PC-9 (cell line): ENCODE measurements at places on chromosomes 12 and 14.

GRCh38 chr12:1339618-1340319 lies 254.6 kb downstream of the FBXL14 start:
- DNase-seq: no peak

GRCh38 chr12:108935159-108935763 lies 55.4 kb downstream of the DAO start:
- no peak for DNase-seq

DNA sequence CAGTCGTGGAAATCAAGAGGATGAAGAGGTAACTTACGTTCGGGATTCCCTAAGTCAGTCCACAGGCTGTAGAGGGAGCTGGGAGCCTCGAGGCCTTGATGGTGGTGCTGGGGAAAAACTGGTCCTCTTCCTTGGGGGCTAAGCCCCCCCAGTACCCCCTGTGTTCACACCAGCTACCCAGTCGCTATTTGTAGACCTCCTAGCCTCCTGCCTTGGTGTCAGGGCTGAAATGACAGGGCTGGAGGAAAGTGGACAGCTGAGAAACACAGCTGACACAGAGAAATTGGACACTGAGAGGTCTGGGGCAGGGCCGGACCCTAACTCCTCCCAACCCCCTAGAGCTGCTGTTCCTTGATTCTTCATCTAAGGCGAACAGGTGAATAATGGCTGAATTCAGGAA lies at the start of gene STAC3:
TSS of gene STAC3 (minus strand) at position 232 of the 400 bp plus-strand sequence. CDS start 1,551 bp downstream, outside the sequence.
- DNase-seq: no peak

DNA sequence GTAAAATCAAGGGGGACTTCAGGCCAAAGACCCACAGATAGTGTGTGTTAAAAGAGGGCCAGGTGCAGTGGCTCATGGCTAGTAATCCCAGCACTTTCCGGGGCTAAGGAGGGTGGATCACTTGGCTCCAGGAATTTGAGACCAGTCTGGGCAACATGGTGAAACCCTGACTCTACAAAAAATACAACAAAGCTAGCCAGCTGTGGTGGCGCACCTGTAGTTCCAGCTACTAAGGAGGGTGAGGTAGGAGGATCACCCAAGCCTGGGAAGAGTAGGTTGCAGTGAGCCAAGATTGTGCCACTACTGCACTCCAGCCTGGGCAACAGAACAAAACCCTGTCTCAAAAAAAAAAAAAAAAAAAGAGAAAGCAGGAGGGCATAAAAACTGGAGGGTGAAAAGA lies 8.5 kb downstream of the VCPKMT start:
- DNase-seq: no peak

DNA sequence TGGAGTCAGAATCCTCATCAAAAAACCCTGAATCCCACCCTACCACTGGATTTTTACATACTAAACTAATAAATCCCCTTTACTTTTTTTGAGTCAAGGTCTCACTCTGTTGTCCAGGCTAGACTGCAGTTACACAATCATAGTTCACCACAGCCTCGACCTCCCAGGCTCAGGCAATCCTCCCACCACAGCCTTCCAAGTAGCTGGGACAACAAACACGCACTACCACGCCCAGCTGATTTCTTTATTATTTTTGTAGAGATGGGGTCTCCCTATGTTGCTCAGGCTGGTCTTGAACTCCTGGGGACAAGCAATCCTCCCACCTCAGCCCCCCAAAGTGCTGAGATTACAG lies 24.3 kb downstream of the SPTSSA start:
- no peak for DNase-seq

- DNase-seq: no peak
Measured at GRCh38 chr12:16307856-16308475, 30.5 kb upstream of the SLC15A5 start.

- no peak for DNase-seq
Measured at GRCh38 chr12:112296183-112296582, 86.0 kb downstream of the HECTD4 start.

DNA sequence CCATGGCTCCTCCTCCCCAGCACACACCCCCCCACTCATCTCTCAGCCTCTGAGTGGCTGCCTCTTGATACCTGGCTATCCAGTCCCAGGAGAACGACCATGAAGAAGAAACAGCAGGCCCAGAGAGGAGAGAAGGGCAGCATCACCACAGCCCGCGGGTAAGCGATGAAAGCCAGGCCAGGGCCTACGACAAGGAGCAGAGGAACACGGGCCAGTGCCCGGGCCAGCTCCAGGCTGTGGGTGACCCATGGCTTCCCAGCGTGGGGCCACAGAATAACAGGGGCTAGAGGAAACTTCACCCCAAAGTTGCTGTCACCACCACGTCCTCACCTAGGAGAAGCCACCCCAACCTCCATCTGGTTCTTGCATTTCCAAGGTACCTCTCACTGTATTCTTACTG lies 10.4 kb upstream of the SLC6A12 start:
- DNase-seq: no peak

- no peak for DNase-seq
Measured at GRCh38 chr12:11785712-11786111, 136.2 kb downstream of the ETV6 start.

GRCh38 chr12:1873531-1874510 lies 44.6 kb downstream of the CACNA2D4 start:
- no peak for DNase-seq

DNA sequence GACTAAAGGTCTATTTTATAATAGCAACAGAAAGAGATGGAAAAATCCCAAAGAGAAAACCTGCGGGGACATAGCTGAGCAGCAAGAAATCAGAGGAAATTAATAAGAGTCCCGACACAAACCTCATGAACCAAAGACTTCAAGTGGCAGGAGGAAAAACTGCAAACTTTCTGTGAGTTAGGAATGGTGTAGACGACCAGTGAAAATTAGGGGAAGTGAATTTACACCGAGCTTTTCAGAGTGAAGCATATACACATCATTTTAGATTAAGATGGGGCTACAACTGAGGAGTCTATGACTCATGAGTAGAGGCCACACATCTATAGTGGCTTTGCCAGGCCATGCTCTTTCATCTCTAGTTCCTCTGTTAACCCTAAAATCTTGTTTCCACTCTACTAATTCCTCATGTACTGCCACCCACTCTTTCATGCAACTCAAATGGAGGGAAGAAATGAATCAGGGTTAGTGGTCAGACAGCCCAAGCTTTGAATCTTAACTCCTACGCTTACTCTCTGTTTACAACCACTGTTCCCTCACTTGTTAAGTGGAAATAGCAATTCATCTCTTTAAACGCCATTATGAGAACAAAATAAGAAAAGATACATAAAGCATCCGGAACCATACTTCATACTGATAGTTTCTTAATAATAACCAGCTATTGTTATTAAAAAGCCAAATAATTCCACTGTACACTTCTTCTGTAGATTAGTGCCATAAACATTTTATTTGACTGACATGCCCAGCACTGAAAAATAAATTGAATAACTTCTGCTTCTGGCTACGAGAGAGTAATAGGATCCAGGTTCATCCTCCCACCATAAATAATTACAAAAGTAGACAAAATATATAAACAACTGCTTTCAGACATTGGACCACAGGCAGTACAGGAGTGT lies 219.3 kb downstream of the RMST start:
- DNase-seq: no peak

DNA sequence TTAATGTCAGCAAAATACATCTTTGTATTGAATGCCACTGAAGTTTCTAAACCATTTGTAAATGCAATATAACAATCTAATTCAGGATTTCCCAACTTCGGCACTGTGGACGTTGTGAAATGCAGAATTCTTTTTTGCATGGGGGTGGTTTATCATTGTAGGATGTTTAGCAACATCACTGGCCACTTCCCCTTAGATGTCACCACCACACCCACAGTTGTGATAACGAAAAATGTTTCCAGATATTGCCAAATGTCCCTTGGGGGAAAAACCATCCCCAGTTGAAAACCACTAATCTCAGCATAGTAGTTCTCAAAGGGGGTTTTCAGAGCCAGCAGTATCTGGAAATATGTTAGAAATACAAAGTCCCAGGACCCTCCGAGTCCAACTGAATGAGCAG lies 203.3 kb downstream of the NAV3 start:
- no peak for DNase-seq

GRCh38 chr12:19440019-19440858 lies 947 bp downstream of the AEBP2 start:
- DNase-seq: no peak

- no peak for DNase-seq
Measured at GRCh38 chr12:29901585-29901984, 117.8 kb upstream of the TMTC1 start.

DNA sequence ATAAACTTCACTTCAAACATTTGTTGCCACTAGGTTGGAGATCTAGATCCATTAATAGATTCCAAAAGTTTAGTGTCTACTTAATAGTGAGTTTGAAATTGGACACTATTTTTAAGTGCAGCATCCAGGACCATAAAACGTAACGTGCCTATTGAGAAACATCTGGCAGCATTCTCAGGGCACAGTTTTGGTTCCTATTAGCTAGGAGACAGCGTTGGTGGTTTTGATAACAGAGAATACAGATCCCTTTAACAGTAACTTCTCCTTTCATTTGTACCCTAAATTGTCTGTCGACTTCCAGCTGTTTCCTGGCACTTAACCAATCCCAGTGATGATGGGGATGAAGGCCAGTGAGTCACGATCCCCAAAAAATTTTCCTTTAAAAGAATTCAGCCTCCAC lies 25.8 kb downstream of the KCNK10 start:
- DNase-seq: no peak

DNA sequence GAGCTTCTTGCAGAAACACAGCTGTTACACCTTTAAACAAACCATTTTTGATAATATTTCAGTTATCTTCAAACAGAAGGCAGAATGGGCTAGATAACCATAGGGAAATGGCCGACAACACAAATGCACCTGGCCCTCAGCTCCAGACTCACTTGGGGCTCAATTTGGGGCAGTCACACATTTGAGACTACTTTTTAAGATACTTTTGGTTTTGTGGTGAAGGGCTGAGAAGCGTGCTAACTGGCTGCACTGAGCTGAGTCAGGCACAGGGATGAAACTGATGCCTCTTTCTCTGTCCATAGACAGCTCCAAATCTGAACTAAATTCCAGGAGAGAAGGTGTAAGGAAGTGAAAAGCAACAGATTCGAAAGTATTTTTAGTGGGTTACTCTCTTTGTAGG lies 18.5 kb upstream of the GRIP1 start:
- DNase-seq: no peak

DNA sequence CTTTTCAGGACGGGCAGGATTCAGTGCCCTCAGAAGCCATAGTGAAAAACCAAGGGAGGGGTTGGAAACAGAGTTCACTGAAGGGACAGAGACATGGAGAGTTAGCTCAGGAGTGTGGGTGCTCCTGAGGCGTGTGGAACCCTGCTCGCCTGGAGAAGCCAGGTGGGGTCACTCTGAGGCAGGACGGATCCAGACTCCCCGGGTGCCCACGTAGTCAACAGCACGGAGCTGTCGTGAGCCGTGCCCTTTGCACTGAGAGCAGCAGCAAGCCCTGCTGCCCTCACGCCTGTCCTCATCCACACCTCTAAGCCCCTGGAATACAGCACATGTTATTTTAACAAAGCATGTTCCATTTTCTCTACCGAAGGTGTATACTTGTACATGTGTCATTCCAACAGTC lies 114.7 kb downstream of the FBXL14 start:
- DNase-seq: no peak

DNA sequence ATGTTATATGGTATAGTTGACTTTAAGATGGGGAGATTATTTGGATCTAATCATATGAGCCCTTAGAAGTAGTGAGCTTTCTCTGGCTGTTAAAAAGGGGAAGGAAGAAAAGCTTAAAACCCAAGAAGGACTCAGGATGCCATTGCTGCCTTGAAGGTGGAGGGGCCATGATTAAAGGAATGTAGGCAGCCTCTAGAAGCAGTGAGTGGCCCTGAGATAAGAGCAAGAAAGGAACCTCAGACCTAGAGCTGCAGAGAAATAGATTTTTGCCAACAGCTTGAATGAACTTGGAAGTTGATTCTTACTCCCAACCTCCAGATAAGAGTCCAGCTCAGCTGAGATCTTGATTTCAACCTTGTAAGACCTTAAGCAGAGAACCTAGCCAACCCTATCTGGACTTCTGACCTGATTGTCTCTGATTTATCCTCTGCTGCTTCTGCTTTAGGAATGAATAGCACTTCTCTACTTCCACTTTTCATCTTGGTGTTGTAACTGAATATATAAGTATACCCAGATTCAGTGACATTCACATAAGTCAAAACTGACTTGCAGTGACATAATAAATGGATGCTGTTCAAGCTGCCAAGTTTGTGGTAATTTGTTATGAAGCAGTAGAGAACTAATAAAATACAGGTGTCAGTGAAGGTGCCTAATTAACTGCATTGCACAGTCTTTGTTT lies 33.5 kb downstream of the RAD51B start:
- DNase-seq: no peak

GRCh38 chr14:105419195-105420091 lies at the start of gene MTA1:
Gene MTA1 (plus strand): TSS chr14:105419827. CDS start chr14:105420036, 209 bp downstream.
- DNase-seq: no peak

GRCh38 chr12:25718081-25718731 lies 165.1 kb upstream of the LMNTD1 start:
- no peak for DNase-seq

DNA sequence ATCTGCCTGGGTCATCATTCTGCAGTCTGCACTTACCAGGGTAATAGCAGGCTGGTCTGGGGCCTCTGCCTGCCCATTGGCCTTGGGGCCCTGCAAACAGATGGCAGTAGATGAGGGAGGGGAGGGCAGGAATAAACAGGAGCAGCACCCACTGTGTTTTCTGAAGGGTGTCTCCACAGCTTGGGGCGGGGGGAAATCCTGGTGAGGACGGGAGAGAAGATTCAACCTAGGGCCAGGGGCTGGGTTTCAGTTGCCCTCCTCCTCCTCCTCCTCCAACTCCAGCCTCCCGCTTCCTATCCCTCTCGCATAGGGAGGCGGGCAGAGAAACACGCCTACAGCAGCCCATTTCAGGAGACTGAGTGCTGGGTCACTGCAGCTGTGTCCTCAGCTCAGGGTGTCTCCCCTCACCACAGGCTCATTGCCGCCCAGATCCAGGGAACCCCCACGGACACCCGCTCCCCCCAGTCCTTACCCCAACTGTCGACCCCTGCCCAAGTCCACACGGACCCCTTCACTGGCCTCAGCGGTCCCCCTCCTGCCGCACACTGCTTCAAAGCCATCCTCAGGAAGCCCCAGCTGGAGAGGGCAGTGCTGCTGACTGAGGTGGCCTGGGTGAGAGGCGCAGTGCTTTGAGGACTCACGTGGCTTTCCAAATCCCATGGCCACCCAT lies 9.1 kb upstream of the KRT80 start:
- DNase-seq: peak; percentile 12

DNA sequence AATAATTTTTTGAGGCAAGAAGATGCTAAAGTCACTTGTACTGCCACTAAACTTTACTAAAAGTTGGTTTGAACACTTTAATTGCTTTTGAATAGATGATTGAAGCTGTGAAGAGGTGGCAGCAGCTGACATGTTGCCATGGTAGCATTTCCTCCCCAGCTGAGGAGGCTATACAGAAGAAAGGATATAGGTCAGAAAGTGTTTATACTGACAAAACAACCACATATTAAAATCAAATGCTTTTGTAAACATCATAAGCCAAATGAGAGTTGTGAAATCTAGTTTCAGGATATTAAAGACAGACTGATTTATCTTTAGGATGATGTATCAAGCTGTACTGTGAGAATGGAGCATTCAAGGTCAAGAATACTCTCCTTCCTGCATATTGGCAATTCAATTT lies 41.7 kb downstream of the TSPAN19 start:
- DNase-seq: no peak

- no peak for DNase-seq
Measured at GRCh38 chr12:84604551-84604950, 308.0 kb downstream of the SLC6A15 start.
